LoVo (cell line): ENCODE measurements at places on chromosomes 16 and 17.

- DNase-seq, result no peak
These were observed 210.0 kb upstream of the GSE1 start for GRCh38 chr16:85402910-85403692.

DNA sequence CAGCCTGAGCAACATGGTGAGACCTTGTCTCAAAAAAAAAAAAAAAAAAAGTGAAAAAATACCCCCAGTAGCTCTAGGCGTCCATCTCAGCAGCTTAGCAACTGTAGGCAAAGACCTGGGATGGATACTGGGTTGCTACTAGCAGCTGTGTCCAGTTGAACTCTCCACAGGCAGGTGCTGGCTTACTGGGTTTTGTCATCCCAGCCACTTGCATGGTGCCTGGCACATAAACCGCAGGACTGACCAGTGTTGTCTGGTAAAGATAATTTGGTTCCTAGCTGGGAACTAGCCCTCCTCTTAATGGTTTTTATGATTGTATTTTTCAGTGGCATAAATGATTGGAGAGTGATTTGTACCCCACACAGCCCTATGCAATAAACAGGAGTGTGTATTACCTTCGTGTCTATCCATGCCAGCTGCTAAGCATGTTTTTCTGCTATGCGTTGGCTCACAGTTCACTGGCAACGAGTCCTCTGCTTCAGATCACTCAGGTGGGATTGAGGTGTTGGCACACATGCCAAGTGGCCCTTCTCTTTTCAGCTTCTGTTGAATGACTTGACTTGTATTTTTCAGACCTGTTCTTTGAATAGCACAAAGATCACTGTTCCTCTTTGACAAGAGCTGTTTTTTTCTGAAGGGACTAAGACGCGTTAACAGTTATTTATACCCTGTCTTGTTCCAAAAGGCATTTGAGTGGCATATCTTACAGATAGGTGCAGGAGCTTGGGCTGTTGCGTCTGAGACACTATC, 352.9 kb downstream of the SNX29 start:
- DNase-seq, result no peak

- DNase-seq, result no peak
These were observed 14.8 kb upstream of the ADCY7 start for GRCh38 chr16:50251375-50252081.

DNA sequence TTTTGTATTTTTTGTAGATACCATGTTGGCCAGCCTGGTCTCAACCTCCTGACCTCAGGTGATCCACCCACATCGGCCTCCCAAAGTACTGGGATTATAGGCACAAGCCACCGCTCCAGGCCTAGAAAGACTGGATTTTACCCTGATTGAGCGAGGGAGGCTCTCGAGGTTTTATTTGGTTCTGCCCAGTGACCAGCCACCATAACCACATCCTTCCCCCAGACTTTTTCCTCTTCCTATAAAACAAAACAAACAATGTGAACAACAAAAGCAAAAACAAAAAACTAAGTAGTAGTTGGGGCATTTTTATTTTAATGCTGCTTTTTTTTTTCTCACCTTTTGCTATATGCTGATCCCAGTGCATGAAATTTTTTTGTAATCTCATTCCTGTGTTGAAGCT, 509.6 kb downstream of the MAF start:
- no peak for DNase-seq

- DNase-seq, result no peak
These were observed 26.0 kb downstream of the TAC4 start for GRCh38 chr17:49821916-49822315.

- no peak for DNase-seq
These were observed 260.7 kb downstream of the MAF start for GRCh38 chr16:79339863-79340262.

GRCh38 chr17:5211458-5211857, 19.8 kb upstream of the ZNF594 start:
- no peak for DNase-seq

- DNase-seq, result no peak
These were observed 66.2 kb downstream of the TMEM132E start for GRCh38 chr17:34645594-34645993.

GRCh38 chr16:52073024-52073423, 473.9 kb downstream of the TOX3 start:
- DNase-seq, result no peak

- DNase-seq, result no peak
These were observed 7.2 kb downstream of the MPO start for GRCh38 chr17:58273453-58274104.

GRCh38 chr17:7993972-7994589, 8.3 kb upstream of the GUCY2D start:
- DNase-seq, result no peak

GRCh38 chr16:17374668-17375255, 96.0 kb downstream of the XYLT1 start:
- DNase-seq, result no peak

GRCh38 chr16:82990155-82990554, 363.4 kb downstream of the CDH13 start:
- DNase-seq, result no peak

GRCh38 chr16:86647561-86647960, 69.2 kb downstream of the FOXL1 start:
- DNase-seq, result no peak

DNA sequence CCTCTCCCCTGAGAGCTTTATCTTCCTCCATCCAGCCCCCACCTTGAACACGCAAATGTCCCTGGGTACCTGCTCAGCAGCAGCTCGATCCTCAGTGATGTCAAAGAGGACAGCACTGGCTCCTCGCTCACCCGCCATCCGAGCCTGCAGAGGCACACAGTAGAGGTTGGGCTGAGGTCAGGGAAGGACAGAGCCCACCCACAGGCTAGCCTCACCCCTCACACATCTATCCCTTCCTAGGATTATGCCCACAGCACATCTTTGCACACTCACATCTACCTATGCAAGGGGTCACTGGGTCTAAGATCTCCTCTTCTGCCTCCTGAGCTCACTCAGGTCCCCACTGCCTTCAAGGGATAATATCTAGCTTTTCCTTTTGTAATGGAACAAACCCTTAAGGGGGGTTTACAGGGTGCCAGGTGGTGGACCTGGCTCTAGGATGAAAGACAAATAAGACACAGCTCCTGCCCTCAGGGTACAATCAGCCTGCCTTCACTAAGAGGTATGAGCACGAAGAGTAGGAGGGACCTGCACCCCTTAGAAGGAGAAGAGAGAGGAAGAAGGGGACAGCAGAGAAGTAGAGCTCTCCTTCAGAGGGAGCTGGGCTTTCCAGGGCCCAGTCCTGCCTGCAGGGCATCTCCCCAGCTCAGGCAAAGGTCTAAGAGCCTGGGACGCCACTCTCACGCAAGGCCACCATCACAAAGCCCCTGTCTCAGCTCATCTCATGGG, 11.6 kb upstream of the SUPT4H1 start:
- no peak for DNase-seq

DNA sequence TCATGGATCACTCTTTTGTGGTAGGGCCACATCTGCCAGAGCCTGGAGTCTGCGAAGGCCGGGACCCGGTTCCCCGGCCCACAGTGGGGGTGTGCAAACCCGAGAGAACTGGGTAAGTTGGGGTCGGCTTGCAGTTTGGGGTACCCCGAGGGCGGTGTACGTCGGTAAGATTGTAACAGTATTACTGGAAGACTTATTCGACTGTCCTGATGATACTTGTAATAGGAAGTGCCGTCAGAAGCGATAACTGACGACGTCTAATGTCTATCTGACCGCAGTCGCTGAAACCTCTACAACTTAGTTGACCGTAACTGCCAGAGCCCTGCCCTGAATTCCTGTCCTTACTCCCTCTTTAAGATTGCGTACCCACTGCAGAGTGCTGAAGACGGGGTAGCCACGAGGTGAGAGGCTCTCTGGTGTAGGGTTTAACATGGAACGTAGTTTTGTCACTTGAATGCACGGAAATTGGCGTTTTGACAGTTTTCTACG, 24.0 kb downstream of the TRPV2 start:
- DNase-seq, result peak; percentile 14

GRCh38 chr17:17975436-17975835, 2.8 kb downstream of the DRC3 start:
- no peak for DNase-seq
